Stimulated activated CD4-positive, alpha-beta T cell treated with anti-CD3 and anti-CD28 coated beads, Interleukin-12 subunit alpha, Interleukin-12 subunit beta, amount 100 ng/mL, for 48 hours (primary cell): ENCODE measurements at places on chromosomes 3 and 15.

GRCh38 chr3:70824078-70824477 lies 511.6 kb upstream of the MDFIC2 start:
- DNase-seq: no peak

- no peak for DNase-seq
Measured at GRCh38 chr3:149545049-149545448, 70.6 kb downstream of the TM4SF4 start.

DNA sequence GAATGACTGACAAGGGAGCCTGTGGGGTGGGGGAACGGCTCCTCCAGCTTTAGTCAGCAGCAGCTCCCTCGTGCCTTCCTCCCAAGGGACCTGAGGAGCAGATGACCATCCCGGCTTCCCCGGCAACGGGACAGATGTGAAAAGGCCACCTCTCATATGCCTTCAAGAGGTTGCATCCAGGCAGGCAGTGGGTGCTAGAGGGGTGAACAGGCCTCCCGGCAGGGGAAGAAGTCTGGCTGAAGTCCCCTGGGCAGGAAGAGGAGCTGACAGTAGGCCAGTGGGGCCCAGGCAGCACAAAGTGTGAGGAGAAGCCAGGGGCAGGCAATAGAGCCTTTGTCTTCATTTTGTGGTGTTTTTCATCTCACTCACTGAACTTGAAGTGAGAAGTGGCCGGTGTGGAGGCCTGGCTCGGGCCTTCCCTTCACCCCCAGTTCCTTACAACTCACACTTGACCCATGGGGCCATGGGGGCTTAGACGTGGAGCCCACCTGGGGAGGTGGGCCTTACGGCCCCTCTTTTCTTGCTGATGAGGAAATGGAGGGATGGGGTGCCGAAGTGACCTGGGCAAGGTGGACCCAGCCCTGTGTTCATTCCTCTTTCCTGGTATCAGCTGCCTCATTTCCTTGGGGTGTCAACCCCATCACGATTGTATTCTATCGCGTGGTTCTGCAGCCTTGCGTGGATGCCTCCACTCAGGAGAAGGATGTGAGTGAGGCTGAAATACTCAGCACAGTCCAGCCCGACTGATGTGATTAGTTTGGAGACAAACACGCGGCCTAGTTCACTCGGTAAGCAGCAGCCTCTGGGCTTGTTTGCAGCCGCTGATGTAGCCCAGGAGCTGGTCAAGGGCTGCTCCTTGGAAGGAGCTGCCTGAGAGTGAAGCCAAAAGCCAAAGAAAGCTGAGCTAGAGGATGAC lies 115.5 kb upstream of the ALDH1A3 start:
- no peak for DNase-seq

DNA sequence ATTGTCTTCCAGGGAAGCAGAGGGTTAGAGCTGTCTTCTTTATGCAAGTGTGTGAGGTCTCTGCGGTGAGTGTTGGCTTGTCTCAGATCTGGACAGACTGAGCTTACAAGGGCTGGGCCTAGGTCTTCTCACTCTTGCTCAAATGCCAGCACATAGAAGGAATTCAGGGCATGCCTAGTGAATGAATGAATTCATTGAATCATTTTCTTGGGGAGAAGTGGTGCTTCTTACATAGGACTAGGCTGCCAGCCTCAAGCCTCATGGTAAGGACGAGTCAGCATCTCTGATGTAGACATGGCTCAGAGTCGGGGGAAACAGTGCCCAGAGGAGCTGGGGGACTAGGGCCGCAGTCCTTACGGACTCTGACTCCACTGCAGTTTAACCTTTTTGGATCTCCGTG lies 17.2 kb downstream of the MKRN2 start:
- no peak for DNase-seq

GRCh38 chr15:40058476-40059140 lies 19.6 kb upstream of the SRP14 start:
- DNase-seq: no peak

- no peak for DNase-seq
Measured at GRCh38 chr3:172311217-172311616, 137.0 kb downstream of the GHSR start.

DNA sequence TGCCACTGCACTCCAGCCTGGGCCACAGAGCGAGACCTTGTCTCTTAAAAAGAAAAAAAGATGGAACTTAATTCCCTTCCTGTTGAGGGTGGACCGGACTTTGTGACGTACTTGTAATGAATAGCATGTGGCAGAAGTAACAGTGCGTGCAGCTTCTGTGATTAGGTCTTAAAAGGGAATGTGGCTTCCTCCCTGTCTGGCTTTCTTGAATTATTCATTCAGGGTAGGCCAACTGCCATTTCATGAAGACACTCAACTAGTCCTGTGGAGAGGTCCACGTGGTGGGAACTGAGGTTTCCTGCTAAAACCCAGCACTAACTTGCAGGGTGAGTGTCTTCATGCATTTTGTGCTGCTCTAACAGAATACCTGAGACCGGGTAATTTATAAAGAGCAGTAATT lies 98.9 kb upstream of the PIAS1 start:
- no peak for DNase-seq

GRCh38 chr15:67992834-67993233 lies 61.3 kb upstream of the PIAS1 start:
- DNase-seq: no peak

- DNase-seq: no peak
Measured at GRCh38 chr3:63967675-63968611, 55.4 kb downstream of the PSMD6 start.

GRCh38 chr15:100075229-100075628 lies 266.5 kb downstream of the ADAMTS17 start:
- no peak for DNase-seq

- DNase-seq: no peak
Measured at GRCh38 chr15:92152983-92153382, 240.7 kb upstream of the ST8SIA2 start.

GRCh38 chr3:194025119-194025518 lies 110.8 kb upstream of the HES1 start:
- no peak for DNase-seq

- DNase-seq: no peak
Measured at GRCh38 chr15:48447657-48448056, 116.4 kb downstream of the DUT start.

DNA sequence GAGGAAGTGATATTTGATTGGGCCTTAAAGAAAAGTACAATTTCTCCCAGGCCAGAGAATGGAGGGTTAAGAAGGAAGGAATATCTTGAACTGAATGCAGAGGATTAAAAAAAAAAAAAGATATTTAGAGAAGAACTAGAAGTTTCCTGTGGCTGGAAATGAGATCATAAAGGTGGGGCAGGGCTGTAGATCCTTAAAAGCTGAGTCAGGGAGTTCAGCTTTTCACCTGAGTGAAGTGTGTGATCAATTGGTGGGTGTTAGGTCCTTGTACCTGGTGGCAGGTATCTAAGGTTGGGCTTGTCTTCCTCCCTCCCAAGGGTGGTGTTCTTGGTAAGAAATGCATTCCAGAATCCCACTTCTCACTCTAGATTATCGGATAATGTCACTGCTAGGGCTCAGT lies 11.8 kb downstream of the CEMIP start:
- DNase-seq: no peak

GRCh38 chr15:42354824-42355223 lies 4.5 kb upstream of the CAPN3 start:
- DNase-seq: no peak

GRCh38 chr3:147653367-147653923 lies 244.3 kb downstream of the ZIC1 start:
- no peak for DNase-seq

DNA sequence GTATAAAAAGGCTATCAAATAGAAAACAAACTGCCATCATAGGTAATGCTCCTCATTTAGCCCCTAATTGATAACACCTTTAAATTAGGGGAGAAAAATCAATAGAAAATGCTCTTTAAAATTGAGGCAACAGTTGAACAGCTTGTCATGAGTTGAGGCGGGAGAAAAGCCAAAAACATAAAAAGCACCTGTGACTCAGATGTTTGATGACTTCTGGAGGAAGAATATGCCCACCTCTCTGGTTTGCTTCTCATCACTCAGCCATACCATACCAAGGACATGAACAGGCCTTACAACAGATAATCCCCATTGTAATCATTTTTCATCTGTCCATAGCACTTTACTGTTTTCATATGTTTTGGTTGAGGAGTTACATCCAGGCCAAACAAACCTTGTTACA lies 246.0 kb downstream of the MYRIP start:
- DNase-seq: no peak

DNA sequence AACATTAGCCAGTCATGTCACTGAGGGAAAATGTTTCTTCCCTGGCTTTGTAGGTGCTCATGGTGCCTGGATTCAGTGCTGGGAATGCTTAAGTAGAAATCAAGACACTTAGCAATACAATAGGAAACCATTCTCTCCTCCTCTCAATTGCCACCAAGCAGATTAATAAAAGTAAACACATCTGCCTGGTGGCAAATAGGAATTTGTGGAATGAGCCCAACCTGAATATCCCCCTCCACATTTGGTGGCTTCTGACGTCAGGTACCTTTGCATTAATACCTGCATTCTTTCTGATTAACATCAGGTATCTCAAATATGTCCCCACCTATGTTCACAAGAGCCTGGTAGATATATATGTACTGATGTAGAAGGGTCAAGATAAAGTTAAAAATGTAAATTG lies 42.7 kb downstream of the PPP2R3A start:
- no peak for DNase-seq

DNA sequence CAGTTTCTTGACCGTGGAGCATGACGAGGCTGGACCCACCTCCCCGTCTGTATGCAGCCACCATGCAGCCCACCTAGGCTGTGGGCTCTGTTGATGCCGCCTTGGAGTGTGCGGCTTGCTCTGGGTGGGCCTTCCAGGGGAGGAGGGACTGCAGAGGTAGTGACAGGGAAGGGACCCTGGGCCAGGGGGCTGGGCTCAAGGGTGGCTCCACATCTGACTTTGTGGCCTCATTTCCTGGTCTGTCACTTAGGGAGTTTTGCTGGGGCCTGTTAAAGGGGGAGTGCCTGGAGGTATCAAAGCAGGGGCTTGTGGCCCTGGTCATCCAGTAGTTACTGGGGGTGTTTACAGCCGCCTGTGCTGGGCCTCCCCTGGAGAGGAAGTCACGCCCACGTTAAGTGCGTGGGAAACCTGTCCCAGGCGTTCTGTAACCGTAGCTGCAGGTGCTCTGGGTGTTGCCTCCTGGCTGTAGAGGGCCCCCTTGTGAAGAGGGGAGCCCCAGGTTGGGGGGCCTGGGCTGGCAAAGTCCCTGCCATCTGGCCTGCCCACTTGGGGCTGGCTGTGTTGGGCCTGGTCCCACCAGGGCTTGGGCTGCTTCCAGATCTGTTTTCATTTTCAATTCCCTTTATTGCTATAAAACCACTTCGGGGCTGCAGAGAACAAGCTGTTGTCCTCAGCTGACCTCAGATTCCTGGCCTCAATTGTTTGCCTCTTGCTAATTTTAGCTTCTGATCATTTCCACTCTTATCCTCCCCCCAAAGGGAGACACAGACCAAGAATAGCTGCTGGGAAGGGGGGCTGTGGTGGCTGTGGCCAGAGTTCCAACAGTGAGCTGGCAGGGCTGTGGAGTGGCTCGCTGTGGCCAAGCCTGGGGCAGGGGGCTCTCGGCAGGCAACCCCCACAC lies 26.5 kb downstream of the KLF13 start:
- no peak for DNase-seq

- DNase-seq: no peak
Measured at GRCh38 chr15:92833106-92833433, 67.1 kb upstream of the CHD2 start.

GRCh38 chr15:33031324-33031821 lies 163.1 kb downstream of the FMN1 start:
- DNase-seq: no peak

- peak; percentile 75 for DNase-seq
Measured at GRCh38 chr3:5057857-5058324, 64.2 kb upstream of the ARL8B start.

GRCh38 chr3:195546130-195546560 lies 3.0 kb upstream of the PPP1R2 start:
- no peak for DNase-seq

DNA sequence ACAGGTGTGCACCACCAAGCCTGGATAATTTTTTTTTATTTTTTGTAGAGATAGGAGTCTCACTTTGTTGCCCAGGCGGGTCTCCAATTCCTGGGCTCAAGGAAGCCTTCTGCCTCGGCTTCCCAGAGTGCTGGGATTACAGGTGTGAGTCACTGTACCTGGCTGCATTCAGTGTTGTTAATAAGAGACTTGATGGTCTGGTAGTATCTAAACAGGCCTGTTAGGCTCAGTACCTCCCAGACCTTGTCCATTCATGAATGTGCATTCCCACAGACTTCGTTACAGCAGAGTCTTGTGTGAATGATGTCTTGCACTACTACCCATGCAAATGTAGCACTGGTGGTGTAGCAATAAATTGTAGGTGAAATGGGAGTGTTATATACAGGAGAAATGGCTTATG lies 17.7 kb downstream of the CMTM8 start:
- no peak for DNase-seq

GRCh38 chr3:78889348-78889747 lies 878.5 kb downstream of the ROBO1 start:
- DNase-seq: no peak

DNA sequence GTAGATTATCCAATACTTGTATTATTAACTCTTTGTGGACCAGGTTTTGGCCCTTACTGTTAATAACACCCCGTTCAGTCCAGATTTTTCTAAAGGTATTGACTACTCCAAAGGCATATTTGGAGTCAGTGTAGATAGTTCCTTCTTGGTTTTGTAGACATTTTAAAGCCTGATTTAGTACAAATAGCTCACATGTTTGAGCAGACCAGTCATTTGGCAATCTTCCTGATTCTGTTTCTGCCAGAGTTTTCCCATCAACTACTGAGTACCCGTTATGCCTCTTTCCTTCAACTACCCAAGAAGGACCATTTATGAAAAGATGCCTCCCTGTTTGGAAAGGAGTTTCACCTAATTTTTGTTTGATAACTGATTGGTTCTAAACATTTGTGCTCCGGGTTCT lies 82.0 kb downstream of the CHCHD4 start:
- no peak for DNase-seq
